ENCODE measurements at places on chromosomes 4 and X.
A peak's percentile ranks its signal among the peaks of the same experiment; 100 is the strongest.

GRCh38 chr4:2068566-2068965 is 9.4 kb downstream of the NAT8L start:
- no peak for DNase-seq

DNA sequence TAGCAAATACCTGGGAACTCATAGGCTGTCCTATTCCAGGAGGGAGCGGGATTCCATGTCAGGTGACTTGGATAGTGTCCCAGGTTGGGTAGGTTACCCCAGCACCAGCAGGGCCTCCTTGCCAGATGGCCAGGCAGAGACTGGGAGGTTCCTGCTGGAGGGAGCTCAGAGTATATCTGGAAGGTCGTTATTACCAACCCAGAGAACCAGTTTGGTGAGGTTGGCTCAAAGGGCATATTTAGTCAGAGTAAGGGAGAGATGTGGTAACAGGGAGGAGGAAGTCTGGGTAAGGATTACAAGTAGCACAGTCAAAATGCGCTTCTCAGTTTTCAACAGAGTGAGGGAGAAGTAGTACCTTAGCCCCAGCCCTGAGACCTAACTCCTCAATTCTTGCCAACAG is 53.3 kb upstream of the LNX1 start:
- no peak for DNase-seq

DNA sequence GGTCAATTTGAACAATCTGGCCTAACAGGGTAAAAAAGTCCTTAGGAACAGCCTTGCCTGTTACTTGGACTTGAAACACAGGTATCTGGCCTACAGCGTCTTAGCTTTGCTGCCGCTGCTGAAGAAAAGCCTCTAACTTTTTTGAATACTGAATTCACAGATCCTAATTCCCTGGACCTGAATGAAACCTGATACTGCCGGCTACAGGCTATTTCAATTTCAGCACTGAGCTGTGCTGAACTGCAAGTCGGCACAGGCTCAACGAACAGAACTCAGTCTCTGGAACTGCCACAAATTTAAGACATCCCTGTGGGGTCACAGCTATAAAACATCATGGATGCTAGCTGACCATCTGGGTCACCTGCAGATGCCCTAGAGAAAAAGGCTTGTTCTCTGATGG is 7.2 kb downstream of the NR0B1 start:
- DNase-seq: no peak

GRCh38 chrX:132412208-132412607 is 76.6 kb downstream of the MBNL3 start:
- DNase-seq: no peak

DNA sequence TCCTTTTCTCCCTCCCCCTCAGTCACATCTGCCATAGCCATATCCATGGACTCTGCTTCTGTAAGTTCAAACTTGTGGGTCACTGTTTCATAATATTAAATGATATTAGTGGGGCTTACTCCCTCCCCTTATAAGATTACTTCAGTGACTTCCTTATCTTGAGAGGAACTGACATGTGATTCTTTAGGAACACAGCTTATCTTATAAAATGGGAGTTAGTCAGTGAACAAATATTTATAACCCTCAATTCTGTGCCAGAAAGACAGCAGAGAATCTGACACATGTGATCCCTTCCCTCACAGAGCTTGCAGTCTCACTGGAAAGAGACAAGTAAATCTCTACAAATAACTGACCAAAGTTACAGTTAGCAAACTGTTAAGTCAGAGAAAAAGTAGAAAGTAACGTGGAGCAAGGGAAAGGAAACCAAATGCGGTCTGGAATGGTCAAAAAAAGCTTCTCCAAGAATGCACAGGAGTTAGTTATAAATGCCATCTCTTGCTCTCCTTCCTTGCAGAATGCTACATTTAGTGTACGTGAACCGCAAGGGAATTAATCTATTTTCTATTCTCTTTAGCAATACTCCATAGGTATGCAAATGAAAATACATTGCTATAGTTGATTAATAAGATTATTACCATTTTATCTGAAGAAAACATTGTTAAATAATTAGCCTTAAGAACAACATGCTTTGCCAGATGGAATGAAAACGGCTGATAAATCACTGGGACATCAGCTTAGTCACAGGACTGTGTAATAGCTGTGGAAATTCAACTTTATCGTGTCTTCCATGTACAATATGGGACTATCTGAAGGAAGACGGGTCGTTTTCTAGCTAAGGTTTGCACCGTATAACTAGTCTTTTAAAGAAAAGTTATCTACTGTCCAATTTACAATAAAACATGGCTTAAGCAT is 29.0 kb downstream of the SGMS2 start:
- no peak for DNase-seq

GRCh38 chr4:10003666-10004065 is 17.6 kb downstream of the SLC2A9 start:
- no peak for DNase-seq

GRCh38 chr4:128846063-128846462 is 36.6 kb downstream of the JADE1 start:
- DNase-seq: no peak

- no peak for DNase-seq
Measured at GRCh38 chr4:633976-634598, 8.7 kb downstream of the PDE6B start.

DNA sequence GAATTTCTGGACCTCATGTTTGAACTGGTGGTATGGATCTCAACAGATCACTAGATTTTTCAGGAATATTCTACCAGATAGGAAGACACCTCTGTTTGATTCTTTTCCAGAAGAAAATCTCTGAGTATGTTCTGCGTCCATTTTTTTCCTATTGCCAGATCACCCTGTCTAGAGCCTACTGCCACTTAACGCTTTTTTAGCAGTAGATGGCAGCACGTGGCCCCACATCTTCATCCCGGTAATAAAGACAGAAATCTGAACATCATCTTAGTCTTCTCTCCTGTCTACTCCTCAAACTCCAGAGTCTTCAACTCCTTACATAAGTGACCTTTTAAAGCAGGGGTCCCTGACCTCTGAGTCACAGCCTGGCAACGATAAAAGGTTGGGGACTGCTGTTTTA is 184.7 kb downstream of the TMA16 start:
- no peak for DNase-seq

DNA sequence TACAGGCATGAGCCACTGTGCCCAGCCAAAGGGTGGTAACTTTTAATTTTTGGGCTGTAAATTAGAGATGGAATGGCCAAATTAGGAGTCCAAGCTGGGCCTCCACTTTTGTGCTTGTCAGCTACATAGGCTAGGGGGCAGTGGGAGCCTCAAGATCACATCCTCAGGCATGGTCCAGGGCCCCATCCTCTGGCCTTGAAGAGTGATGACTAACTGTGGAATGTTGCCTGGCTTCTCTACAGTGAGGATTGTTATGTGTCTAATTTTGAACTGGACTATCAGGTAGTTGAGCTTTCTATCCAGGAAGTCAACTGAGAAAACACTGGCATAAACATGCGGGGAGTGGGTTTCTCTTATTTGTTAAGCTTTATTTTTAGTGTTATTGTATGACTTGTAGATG is 33.0 kb downstream of the CCNG2 start:
- no peak for DNase-seq

- DNase-seq: no peak
Measured at GRCh38 chr4:81197864-81198524, 17.0 kb downstream of the PRKG2 start.

DNA sequence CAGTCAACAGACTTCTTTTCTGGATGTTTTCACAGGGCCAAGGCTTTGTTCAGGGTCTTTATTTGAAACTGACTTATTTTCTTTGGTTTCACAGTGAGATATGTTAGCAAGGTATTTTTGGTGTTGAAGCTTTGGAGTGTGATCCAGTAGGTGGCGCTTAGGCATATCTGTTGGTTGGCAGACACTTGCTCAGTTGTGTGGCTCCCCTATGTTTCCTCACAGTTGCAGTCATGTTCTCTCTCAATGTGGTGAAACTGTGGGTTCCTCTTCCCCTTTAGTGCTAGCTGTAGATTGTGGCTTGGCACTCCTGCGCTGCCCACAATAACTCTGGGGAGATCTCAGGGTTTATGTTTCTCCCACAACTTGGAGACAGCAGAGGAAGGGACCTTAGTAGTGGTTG is 460.8 kb downstream of the SLITRK2 start:
- DNase-seq: no peak

- no peak for DNase-seq
Measured at GRCh38 chr4:141375855-141376254, 155.2 kb downstream of the ZNF330 start.

GRCh38 chrX:129510331-129510730 is 13.0 kb downstream of the SMARCA1 start:
- no peak for DNase-seq

- no peak for DNase-seq
Measured at GRCh38 chr4:18397681-18398390, 376.3 kb upstream of the LCORL start.

DNA sequence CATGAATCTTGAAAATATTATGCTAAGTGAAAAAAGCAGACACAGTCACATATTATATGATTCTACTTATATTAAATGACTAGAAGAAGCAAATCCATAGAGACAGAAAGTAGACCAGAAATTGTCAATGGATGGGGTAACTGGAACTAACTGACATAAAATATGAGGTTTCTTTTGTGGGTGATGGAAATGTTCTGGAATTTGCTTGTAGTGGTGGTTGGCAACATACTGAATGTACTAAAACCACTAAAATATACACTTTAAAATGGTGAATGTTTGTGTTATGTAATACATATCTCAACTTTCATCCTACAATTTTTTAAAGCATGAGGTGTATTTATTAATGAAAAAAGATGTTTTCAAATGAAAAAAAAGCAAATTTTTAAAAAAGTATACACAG is 14.7 kb downstream of the CNOT6L start:
- no peak for DNase-seq

GRCh38 chrX:141814213-141814857 is 23.8 kb upstream of the MAGEC3 start:
- DNase-seq: no peak

DNA sequence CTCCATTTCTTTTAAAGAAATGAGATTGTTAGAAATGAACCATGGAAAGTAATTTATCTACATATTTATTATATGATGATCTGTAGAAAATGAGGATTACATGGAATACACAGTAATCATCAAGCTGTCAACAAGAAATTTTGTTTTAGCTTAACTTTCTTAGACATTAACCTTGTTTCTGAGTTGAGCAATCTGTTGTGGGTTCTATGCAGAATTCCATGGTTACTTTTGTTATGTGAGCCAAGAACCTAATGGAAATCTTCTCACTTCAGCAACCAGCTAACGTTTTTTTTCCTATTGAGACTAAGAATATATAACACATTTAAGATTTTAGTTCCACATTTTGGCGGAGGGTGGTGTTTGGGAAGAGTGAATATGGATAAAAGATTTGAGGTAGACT is 136.1 kb upstream of the SLC4A4 start:
- DNase-seq: no peak

- peak; percentile 80 for DNase-seq
Measured at GRCh38 chrX:44542567-44543325, at the start of gene FUNDC1. Gene FUNDC1 (minus strand): TSS chrX:44542859. CDS start chrX:44542832, 27 bp downstream.

DNA sequence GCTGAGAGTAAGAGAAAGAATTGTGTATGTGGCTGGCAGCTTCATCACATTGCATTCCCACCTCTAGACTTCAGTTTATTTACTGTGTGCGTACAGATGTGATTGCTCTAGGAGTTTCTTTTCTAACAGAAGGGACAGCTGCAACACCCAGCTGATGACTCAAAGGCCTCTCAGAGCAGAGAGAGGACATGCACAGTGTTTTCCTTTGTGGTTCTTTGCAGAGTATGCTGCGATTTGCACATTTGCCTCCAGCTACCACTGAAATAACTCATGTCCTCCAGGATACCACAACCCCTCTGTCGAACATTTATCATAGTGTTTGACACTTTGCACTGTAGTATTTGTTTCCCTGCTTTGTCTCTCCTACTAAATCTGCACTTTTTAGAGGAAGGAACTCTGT is 294.1 kb downstream of the STIM2 start:
- no peak for DNase-seq

DNA sequence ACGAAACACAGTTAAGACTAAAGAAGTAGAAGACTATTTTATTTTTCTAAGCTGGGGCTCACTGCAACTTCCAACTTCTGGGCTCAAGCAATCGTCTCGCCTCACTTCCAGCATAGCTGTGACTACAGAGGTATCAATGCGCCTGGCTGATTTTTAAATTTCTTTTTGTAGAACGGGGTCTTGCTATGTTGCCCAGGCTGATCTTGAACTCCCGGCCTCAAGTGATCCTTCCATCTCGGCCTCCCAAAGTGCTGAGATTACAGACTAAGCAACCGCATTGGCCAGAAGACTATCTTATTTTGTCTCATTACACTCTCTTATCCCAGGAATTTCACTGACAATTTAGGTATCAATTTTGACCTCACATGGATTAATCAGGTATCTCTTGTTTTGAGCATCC is 1.2 kb downstream of the LAMTOR3 start:
- DNase-seq: no peak

- DNase-seq: no peak
Measured at GRCh38 chr4:39729557-39729956, 31.6 kb downstream of the UBE2K start.

DNA sequence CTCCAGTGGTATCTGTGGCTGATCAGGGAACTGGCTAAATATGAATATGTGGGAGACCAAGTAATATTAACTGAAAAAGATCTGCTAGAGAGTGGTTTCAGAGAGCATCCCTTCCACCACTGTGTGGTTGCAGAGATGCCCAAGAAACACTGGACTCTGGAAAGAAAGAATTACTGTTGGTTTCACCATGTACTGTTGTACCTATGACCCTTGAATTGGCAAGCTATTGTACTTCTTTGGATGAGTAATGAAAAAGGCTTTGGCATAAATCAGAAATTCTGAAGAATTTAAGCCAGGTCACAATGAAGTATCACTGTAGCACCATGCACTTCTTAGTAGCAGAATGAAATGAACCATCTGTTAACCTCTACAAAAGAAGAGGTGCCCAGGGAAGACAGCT is 134.4 kb upstream of the INTU start:
- no peak for DNase-seq

DNA sequence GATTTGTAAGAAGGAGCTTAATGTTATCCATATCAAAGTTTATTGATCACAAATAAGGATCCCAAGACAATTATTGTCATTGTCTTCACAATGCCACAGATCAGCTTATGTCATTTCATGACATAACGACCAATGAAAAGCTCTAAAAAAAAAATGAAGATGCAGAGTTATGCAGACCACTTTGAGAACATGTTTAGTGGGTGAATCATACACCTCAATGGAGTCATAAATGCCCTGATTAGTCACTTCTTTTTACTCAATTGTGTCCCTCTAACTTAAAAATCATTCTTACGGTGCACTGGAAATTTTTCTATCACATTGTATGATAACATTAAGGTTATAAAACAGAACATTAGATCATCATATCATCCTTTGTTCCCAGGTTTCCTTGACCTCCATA is 87.6 kb upstream of the GABRG1 start:
- DNase-seq: no peak

DNA sequence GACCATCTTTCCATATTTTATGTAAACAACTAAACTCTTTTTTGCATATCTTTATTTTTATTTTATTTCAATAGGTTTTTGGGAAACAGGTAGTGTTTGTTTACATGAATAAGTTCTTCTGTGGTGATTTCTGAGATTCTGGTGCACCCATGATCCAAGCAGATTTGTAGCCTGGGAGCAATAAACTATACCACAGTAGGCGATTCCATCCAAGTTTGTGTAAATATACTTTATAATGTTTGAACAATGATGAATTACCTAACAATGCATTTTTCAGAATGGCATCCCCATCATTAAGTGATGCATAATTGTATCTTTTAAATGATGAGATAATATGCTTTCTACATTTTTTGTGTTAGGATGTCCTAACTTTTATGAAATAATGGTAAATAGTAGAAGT is 39.2 kb upstream of the CYSLTR1 start:
- no peak for DNase-seq
